ENCODE measurements at places on chromosomes 3 and 15.
A peak's percentile ranks its signal among the peaks of the same experiment; 100 is the strongest.

GRCh38 chr3:71784914-71785531 lies at the start of gene PROK2:
Gene PROK2, minus strand, starts transcription at chr3:71785148. Its CDS starts 96 bp downstream, at chr3:71785052.
- peak; percentile 43 for DNase-seq

GRCh38 chr15:40338921-40339620 lies 1.7 kb downstream of the CCDC9B start:
- no peak for DNase-seq

DNA sequence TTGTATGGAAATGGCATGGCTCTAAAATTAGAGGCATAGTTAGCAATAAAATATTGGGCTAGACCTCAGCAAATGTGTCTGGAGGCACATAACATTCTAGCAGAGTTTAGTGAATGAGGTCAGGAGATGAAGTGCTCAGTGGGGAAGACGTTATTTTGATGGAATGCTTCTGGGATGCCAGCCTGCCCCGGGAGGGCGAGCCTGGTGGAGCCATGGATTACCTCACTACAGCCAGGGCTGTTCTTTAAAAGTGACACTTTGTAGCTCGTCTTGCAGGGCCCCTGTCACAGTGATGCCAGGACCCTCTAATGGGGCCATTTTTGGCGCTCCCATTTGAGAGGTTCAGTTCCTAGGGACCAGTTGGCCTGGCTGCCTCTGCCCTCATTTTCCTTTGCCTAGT lies 48.5 kb downstream of the PXYLP1 start:
- DNase-seq, result no peak

GRCh38 chr15:55743729-55744655 lies 1.0 kb upstream of the PRTG start:
- DNase-seq, result no peak

All from activated T-cell treated with anti-CD3 and anti-CD28 coated beads, Interleukin-2, amount 50 U/mL, for 1 hour (primary cell).